Stimulated activated CD4-positive, alpha-beta T cell treated with anti-CD3 and anti-CD28 coated beads, Interleukin-4, amount 100 ng/mL, for 4 hours (primary cell): ENCODE measurements at places on chromosomes 3 and 15.

GRCh38 chr3:13769422-13769821, 110.4 kb downstream of the WNT7A start:
- no peak for DNase-seq

- no peak for DNase-seq
Measured at GRCh38 chr3:59388555-59389270, 338.9 kb upstream of the CFAP20DC start.

DNA sequence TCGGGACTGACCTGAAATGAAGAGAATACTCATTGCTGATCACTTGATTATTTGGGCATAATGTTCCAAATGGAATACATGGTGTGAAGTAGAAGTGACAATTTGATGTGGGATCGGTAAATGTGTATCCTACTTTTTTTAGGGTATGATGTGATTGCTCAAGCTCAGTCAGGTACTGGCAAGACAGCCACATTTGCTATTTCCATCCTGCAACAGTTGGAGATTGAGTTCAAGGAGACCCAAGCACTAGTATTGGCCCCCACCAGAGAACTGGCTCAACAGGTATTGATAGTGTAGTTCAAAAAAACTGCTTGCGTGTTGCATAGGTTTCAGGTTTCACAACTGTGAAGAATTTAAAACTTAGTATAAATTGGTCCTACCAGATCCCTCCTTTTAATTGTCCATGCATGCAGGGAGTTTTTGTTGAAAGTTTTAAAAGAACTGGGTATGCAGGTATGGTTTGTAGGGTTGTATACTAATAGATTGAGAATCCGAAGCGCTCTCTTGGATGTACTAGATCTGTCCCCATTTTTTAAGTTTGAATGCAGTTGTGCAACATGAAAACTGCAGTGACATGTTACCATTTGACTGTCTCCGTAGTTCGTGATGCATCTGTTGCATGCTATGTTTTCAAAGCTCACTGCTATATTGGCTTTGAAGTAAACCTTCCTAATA, 1.6 kb downstream of the EIF4A2 start:
- no peak for DNase-seq

GRCh38 chr3:171396048-171396447, 64.2 kb downstream of the TNIK start:
- no peak for DNase-seq
